Right kidney (tissue), 9 donors: ENCODE measurements at places on chromosomes 2 and 18.

- no peak for DNase-seq
Observed at GRCh38 chr18:59908799-59909198, 9.0 kb downstream of the PMAIP1 start.

- DNase-seq, result no peak
Observed at GRCh38 chr2:151520976-151521375, 111.3 kb downstream of the RIF1 start.

DNA sequence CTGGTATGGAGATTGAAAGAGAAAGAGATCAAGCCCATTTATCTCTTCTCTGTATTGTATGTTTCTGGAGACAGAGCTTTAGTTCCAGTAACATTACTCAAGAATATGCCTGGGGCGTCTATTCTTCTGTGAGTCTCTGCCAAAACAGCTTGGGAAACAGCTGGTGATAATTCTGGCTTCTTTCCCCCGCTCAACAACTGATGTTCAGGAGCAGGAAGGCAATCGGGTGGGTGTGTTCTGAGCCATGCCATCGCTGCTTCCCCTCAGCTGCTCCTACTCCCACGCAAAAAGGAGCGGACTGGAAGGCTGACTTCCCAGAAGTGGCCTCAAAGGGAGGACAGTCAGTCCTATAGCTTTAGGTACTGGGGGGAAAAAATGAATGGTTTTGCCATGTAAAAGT lies 695.1 kb downstream of the PLCL1 start:
- no peak for DNase-seq

DNA sequence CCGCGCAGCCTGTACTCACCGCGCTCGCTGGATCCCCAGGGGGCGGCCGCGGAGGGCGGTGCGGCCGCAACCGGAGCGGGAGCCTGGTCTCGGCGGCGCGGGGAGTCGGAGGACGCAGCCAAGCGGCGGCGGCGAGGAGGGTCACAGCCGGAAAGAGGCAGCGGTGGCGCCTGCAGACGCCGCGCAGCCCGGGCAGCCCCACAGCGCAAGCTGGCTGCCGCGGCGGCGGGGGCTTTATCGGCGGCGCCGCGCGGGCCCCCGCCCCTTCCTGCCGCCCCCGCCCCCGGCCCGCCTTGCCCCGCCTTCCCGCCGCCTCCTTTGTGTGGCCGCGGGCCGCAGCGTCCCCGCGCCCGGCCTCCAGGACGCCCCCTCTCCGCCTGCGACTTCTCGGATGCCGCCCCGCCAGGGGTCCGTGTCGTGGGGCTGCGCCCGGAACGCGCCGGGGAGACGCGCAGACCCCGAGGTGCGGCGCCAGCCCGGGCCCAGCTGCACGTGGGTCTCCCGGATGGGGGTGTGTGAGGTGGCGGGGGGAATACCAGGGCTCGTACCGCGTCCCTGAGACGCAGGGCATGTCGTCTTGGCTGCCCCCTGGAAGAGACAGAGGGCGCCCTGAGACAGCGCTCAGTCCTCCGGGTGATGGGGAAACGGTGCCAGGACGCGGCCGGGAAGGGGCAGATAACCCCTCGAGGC lies at the start of gene SERPINE2:
SERPINE2 (minus strand) TSS at position 207 of the 690 bp plus-strand sequence. CDS start 37,386 bp downstream, outside the sequence.
- peak; percentile 93 for DNase-seq

DNA sequence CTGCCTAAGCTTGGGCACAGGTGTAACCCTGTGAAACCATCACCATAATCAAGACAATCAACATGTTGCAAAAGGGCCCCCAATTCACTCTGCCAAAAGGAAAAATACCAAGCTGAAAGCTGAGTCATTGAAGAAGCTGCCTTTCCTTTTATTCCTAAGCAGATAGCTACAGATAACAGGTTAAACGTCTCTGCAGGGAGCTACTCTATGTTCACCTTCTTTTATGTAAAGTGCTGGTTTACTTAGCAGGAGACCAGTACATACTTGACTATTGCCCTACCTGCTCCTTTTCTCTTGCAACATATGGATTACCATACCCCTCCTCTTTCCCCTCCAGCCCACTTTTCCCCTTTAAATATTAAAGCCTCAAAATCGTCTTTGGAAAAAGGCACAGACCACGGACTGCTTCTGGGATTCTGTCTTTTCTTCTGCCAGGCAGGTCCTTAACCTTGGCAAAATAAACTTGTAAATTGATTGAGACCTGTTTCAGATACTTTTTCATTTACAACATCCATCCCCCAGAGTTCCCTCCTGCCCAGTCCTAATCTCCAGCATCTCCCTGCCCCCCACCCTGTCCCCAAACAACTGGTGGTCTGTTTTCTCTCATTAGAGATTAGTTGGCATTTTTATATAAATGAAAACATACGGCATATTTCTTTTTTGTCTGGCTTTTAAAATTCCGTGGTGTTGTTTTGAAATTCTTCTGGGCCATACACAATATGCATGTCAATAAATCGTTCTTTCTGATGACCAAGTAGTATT lies 37.8 kb upstream of the LDLRAD4 start:
- DNase-seq, result no peak

DNA sequence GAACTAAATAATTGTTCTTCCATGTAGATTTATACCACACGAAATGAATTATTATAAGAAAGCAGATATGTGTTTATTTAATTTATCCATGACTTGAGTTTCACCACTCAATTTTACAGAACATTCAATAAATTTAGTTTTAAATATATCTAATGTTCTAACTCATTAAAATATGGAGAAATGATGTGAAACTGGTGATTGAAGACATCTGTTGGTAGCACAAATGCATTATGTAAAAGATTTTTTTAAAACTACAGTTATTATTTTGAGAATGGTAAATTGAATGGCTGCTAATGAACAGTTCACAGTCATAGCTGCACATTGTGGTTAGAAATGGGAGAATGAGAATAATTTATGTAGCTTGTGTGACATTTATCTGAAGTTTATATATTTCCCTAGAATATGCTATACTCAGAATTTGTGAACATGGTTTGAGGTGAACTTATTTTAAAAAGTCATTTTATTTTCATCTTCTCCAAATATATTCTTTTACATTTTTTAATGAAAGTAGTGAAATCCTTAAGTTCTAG lies 203.5 kb downstream of the DPP4 start:
- no peak for DNase-seq

DNA sequence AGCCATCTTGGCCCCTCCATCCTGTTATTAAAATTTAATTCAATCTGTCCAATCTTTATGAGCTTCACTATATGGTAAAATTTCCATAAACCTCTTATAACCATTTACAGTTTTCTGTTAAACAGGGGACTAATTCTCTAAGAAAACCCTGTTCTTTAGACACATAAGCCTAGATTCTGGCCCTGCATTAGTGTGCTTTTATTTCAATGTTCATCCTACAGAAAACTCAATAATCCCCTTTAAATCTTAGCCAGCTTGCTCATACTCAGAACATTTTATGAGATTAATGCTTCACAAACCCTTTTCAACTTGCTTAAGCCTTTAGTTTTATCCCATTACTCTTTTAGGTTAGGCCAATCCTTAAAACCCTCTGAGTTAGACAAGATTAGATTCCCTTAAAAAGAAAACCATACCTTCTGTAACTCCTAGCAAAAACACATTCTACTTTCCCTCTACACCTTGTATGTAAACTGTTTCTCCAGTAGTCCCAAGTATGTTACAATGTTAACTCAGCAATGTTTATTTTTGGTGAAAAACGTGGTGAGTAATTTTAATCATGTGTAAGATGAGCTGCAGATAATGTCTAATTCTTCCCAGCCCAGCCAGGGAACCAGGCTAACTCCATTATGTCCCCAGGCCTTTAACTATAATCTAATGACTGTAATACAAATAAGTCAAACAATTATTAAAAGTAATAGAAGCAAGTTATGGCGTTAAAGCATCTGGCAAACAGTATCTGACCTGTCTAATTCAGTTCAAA lies 1953.4 kb upstream of the LRRTM1 start:
- DNase-seq, result no peak

- DNase-seq, result no peak
Observed at GRCh38 chr2:235727891-235728799, 234.3 kb downstream of the AGAP1 start.

DNA sequence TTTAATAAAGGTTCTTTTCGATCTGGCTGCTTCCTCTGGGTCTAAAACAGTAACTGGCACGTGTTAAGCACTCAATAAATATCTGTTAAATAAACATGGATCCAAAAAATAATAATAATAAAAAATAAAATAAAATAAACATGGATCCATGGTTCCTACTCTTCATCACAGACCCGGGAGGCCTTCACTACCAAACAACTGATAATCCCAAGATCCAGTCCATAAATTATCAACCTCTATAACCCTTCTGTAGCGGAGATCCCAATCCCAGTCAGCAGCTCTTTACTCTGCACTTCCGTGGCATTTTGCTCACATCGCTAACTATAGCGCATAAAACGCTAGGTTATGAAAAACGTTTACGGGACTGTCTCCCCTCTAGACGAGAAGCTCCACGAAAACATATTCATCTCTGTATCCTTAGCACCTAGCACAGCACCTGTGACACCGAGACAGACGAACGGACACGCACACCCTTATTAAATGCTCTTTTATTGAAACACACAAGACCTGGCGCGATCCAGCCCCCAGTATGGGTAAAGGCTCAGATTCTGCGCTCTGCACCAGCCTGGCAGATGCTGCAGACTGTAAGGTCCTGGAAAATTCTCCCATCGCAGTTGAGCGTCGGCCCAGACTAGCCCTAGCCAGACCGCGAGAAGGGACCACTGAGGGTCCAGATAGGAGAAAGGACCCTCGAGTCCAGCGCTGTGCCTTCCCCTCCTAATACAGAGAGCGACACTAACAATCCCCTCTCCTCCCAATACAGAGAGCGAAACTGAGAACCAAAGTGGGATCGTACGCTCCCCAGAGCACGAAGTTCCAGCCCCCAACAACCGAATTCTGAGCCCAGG lies 770 bp downstream of the NBAS start:
- peak; percentile 76 for DNase-seq

DNA sequence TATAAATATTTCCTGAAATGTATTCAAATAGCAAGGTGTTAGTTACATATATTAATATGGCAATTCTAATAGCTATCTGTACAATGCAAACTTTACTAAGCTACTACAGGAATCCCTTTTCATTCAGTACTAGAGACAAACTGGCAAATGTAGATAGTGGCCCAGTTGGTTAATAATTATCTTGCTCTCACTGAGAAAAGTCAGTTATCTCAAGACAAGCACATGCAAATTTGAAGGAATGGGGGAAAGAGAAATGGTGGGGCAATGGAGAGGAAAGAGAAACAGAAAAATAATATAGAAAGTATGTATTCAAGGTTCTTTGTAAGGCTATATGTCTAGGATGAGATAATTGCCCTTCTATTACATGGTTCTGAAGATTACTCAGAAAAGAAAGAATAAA lies 280.0 kb downstream of the FIGN start:
- DNase-seq, result no peak

GRCh38 chr2:164220265-164220664 lies 401.0 kb downstream of the GRB14 start:
- DNase-seq, result no peak

GRCh38 chr2:9145109-9145751 lies 61.4 kb upstream of the ASAP2 start:
- DNase-seq, result no peak
